ENCODE measurements at places on chromosomes 1 and 21. TPM values are rescaled to one million over a fixed set of nuclear protein-coding genes. Genes with fewer than 3 reads are reported as not detected.

Gene GLMN
- total RNA-seq: 13.0 TPM

Gene ARHGAP30
- 4.2 TPM for total RNA-seq

Gene ADORA3
- total RNA-seq: 0.52 TPM

Gene LMOD1
- total RNA-seq: 15.1 TPM

Gene SIPA1L2
- total RNA-seq: 53.2 TPM

Gene CRB1
- total RNA-seq: 1.0 TPM

Gene LRRC38
- total RNA-seq: 10.4 TPM

Gene HSPA6
- 0.52 TPM for total RNA-seq

Gene PLA2G2D
- not detected for total RNA-seq

Gene LORICRIN
- not detected for total RNA-seq

Gene LAPTM5
- 7.3 TPM for total RNA-seq

Gene ZFP69B
- under 0.01 TPM for total RNA-seq

Gene MRPL24
- 36.5 TPM for total RNA-seq

Gene C1orf87
- not detected for total RNA-seq
